NCI-H1694 treated with DMSO at 0.1 percent for 48 hours (cell line): ENCODE measurements at places on chromosomes 7 and 10.

- DNase-seq: no peak
Measured at GRCh38 chr7:141133646-141134045, 59.8 kb downstream of the TMEM178B start.

- DNase-seq: no peak
Measured at GRCh38 chr10:68175949-68176348, 56.0 kb downstream of the ATOH7 start.

DNA sequence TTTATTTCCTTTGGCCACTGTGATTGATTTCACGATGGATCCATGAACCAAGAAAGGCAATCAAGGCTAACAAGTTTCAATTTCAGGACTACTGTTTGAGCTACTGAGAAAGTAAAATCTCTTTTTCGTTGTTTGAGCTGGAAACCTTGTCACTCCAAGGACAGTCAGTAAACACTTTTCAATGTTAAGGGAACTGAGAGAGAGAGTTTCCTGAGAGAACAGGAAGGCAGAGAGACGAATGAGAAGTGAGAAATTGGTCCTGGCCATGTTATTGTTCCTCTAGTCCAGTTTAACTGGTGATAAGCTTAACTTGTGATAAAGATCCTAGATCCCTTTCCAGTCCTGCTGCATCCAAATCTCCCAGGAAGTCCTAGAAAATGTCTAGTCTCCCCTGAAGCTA, 909 bp upstream of the AKR1D1 start:
- no peak for DNase-seq

DNA sequence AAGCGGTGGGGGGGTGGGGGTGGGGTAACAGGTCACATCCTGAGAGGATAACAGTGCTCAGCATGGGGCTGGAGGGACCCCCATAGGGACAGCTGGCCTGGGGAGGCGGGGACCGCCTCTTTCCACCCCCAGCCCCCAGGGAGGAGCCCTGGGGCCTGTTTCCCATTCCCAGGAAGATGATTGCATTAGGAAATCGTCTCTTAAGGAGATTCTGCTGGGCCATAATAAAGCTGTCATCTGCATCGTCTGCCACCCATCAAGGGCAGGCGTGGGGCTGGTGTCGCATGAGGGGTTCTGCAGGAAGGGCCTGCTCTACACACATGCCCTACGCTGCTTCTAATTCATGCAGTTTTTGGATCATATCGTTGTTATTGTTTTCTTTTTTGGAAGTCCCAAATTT, 17.2 kb downstream of the RET start:
- no peak for DNase-seq

- no peak for DNase-seq
Measured at GRCh38 chr7:30390736-30391636, 87.6 kb downstream of the NOD1 start.

- DNase-seq: no peak
Measured at GRCh38 chr7:158010961-158011693, 576.5 kb downstream of the PTPRN2 start.

- DNase-seq: no peak
Measured at GRCh38 chr7:156656598-156656997, 16.0 kb downstream of the RNF32 start.

GRCh38 chr7:82339958-82340357, 103.6 kb downstream of the CACNA2D1 start:
- DNase-seq: no peak

- no peak for DNase-seq
Measured at GRCh38 chr7:45350896-45351295, 193.3 kb downstream of the RAMP3 start.

DNA sequence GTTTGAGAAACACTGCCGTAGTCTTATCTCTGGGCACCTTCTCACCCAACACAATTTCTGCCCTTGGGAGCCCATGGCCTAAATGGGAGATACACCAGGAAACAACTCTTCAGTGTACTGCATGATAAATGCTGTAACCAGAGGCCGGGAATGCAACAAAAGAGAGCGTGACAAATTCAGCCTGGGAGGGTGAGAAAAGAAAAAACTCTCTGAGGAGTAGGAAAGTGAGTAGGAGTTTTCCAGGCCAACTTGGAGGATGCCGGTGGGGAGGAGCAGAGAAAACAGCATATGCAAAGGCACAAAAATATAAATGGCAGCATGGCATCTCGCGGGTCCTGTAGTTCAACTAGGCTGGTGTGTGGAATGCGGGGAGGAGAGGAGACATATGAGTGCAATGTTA, 624.5 kb downstream of the PARD3 start:
- no peak for DNase-seq

GRCh38 chr10:90849956-90850749, 7.7 kb downstream of the HTR7 start:
- DNase-seq: no peak

- DNase-seq: no peak
Measured at GRCh38 chr10:86650151-86650550, 4.2 kb upstream of the OPN4 start.

GRCh38 chr10:121608469-121609190, 10.4 kb upstream of the FGFR2 start:
- no peak for DNase-seq

DNA sequence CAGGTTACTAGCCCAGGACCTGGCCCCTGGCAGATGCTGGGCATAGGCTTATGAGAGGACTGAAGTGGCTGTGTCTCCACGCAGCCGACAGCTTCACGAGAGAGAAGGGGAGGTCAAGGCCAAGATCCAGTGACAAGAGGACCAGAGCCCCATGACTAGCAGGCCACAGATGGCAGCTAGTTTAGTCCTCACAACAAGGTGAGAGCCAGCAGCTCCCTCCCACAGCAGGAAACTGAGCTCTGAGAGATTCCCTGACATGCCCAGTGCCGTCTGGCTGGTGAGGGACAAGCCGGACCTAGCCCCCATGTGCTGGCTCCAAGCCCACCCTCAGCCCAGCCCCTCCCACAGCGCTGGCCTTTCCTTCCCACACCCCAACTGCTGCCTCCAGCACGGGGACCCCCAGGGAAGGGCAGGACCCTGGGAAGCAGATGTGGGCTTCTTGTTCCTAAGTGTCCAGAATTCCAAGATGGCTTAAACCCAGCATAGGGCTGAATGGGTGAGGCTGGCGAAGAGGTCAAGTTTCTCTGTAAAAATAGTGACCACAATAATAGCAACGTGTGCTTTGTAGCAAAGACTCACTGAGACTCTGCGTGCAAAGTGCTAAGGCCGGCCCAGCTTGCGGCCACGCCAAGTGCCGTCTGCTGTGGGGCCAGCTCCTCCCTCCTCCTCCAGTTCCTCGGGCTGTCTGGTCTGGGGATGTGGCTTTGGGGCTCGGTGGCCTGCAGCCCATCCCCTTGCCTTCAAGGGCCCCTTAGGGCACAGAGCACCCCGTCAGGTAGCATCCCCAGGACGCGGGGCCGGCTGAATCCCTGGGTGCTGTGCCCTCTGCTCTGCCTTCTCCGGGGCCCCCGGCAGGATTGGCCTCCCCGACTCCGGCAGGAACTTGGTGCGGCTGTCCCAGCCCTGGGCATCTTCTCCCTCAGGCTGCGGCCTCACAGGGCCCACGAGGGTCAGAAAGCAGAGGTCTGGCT, 7.8 kb upstream of the FAM20C start:
- DNase-seq: no peak
